Esophagus squamous epithelium (tissue), 5 donors: ENCODE measurements at places on chromosomes 12 and 14.

- DNase-seq: no peak
Measured at GRCh38 chr14:100399052-100399849, 76.1 kb downstream of the SLC25A47 start.

DNA sequence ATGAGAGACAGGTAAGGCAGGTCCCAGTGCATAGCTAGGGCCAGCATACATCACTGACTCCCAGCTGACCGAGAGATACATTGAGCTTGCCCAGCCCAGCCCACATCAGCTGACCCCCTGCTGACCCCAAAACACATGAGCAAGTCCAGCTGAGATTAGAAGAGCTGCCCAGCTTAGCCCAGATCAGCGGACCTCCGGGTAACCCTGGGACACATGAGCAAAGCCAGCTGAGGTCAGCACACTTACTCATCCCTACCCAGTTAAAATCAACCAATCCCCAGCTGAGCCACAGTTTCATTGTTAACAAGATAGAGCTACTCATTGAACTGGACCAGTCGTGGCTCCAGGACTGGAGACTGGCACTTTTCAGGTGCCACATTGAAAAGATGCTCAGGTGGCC is 21.8 kb upstream of the FBXO34 start:
- no peak for DNase-seq

GRCh38 chr14:95039259-95039992 is 117.9 kb downstream of the DICER1 start:
- no peak for DNase-seq

DNA sequence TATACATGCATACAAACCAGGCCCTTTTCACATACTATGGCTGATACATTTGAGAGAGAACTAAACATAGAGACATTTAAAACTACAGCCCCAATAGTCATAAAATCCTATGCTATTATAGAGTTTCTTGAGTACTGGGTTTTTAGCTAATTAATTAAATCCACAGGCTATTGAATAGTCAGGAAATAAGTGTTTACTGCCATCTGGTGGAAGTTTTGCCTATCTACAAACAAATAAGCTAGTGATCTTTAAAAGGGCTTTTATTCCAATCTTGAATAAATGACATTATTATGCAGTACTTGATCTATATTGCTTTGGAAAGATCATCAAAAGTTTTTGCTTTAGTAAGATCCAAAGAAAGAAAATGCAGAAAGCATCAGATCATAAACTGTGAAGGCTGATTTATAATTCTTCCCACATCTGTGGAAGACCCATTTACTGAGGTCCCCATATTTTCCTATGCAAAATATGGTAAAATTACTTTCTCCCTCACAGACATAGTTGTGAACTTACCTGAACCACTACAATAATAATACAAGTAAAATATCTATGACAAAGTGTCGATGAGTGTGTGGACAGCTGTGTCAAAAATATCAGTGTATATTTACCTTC is 131.3 kb downstream of the ITPR2 start:
- DNase-seq: no peak

DNA sequence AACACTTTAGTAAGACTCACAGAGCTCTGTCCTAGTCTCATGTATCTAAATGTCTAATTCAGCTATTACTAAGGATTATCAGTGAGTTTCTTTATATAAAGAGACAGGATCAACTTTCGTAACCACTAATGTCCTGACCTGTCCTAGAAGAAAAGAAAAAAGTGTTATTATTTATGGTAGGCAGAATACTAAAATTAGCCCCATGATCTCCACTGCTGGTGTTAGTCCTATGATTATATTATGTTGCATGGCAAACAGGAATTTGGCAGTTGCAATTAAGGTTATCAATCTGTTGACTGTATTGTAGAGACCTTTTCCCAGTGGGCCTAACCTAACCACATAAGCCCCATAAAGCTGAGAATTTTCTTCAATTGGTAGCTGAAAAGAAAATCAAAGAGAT is 132.9 kb upstream of the DIO2 start:
- DNase-seq: no peak

- DNase-seq: no peak
Measured at GRCh38 chr12:116187151-116187511, 90.4 kb downstream of the MED13L start.

DNA sequence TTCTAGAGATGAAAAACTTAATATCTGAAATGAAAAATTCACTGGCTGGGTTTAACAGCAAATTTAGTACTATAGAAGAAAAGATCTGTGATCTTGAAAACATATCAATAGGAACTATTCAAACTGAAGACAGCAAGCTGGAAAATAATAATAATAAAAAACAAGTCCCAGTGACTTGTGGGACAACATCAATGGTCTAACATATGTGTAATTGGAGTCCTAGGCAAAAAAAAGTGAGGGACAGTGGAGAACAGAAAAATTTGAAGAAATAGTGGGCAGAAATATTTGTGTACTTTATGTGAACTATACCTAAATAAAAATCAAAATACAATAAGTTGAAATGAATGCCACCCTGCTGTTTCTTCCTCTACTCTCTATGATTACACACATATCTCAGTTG is 2.4 kb upstream of the SERPINA9 start:
- no peak for DNase-seq

DNA sequence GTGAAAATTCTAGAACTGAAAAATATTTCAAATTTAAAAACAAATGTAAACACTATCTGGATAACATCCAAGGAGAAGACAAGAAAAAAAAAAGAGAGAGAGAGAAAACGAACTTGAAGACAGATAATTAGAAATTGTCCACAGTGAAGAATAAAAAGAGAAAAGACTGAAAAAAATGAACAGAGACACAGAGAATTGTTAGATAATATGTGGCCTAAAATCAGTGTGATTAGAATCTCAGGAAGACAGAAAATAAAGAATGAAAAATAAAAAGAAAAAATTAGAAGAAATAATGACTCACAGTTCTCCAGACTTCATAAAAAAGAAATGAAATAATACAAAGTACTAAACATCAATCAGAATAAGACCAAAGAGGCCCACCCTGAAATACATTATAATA is 1209.3 kb downstream of the FSCB start:
- DNase-seq: no peak
